ENCODE measurements at places on chromosomes 2 and 18. TPM values are rescaled to one million over a fixed set of nuclear protein-coding genes. Genes with fewer than 3 reads are reported as not detected.

DNA sequence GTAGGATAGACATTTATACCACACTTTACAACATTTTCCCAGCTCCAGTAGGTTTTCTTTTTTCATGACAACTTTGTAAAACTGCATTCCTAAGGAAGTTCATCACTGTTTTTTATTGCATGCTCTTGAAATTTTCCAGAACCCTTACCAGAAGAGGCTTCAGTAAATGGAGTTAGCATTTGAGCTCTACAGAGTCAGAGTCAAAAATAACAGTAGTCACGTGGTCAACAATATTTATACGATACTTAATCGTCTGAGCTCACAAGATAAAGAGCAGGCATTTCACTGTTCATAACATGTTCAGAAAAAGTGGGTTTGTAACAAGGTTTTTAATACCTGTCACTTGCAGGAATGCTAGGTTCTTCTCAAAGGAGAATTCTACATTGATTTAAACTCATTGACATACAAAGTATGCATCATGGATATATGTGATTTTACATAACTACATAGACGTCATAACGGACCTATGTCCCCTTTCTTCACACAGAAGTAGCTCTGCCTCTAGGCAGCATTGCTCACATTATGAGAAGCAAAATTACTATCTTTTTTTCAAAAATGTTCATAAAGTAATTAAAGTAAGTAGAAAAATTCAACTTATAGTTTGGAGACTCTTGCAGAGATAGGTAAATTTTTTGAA is 187.0 kb upstream of the COL3A1 start:
- H3K4me1 ChIP-seq, result peaks cover 9% of the 10 kb centered on the region
- H3K36me3 ChIP-seq, result no peaks in the 10 kb centered on the region
- H3K27me3 ChIP-seq, result no peaks in the 10 kb centered on the region

- H3K4me3 ChIP-seq, result no peak overlapping the region
- no peak for DNase-seq
- no peaks in the 10 kb centered on the region for H3K27me3 ChIP-seq
- H3K36me3 ChIP-seq, result no peaks in the 10 kb centered on the region
- H3K4me1 ChIP-seq, result no peaks in the 10 kb centered on the region
Measured at GRCh38 chr18:76507830-76508385, 12.9 kb upstream of the ZNF516 start.

Gene C1GALT1C1L
- total RNA-seq, result 0.28 TPM

Gene CAPN14
- under 0.01 TPM for total RNA-seq

Gene MITD1
- 4.3 TPM for total RNA-seq

Gene SMYD1
- not detected for total RNA-seq

Gene RMDN2
- 2.3 TPM for total RNA-seq

Gene ME2
- 50.0 TPM for total RNA-seq

- peak; percentile 31 for DNase-seq
- no peaks in the 10 kb centered on the region for H3K27me3 ChIP-seq
- H3K4me1 ChIP-seq, result no peaks in the 10 kb centered on the region
- no peaks in the 10 kb centered on the region for H3K36me3 ChIP-seq
- H3K27ac ChIP-seq, result no peak overlapping the region
- no peak overlapping the region for H3K4me3 ChIP-seq
Measured at GRCh38 chr18:63299837-63300745, 19.5 kb downstream of the BCL2 start.

Gene IL36G
- total RNA-seq, result not detected

GRCh38 chr2:69554981-69555380 is 88.6 kb downstream of the AAK1 start:
- H3K4me1 ChIP-seq, result peaks cover 7% of the 10 kb centered on the region
- peaks cover 4% of the 10 kb centered on the region for H3K36me3 ChIP-seq
- H3K27ac ChIP-seq, result no peak overlapping the region
- no peaks in the 10 kb centered on the region for H3K27me3 ChIP-seq
- H3K4me3 ChIP-seq, result no peak overlapping the region

Gene CNGA3
- not detected for total RNA-seq

Gene SKOR2
- not detected for total RNA-seq

DNA sequence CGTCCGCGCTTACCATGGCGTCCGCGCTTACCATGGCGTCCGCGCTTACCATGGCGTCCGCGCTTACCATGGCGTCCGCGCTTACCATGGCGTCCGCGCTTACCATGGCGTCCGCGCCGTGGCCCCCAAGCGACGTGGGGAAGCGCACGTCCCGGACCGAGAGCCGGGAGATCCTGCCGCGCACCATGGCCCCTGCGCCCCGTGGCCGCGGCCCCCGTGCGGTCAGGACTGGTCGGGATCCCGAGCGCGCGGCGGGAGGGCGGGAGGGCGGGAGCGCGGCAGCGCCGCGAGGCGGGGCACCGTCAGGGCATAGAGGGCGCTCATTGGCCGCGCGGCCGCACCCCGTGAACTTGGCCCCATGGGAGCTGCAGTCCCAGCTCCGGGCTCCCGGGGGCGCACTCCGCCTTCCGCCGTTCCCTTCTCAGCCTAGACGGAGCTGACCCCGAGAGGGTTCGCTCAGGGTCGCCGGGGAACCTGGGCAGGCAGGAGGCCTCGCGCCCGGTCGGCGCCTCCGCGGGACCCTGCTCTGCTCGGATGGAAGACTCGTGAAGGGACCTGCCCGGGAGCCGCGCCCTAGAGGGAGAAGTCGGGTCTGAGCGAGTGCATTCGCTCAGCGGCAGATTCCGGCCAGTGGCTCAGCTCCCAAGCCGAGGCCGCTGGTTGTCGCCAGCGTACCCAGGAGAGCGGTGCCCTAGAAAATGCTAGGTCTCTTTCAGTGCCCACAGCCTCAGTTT is at the start of gene ENOSF1:
ENOSF1 (minus strand) TSS at position 230 of the 734 bp plus-strand sequence; CDS start at position 187, 43 bp downstream.
- H3K4me1 ChIP-seq, result no peaks in the 10 kb centered on the region
- H3K27ac ChIP-seq, result peak within 1 kb of the TSS; percentile 3
- H3K27me3 ChIP-seq, result no peaks in the 10 kb centered on the region
- peak; percentile 58 for DNase-seq
- H3K36me3 ChIP-seq, result peaks cover 4% of the 10 kb centered on the region

DNA sequence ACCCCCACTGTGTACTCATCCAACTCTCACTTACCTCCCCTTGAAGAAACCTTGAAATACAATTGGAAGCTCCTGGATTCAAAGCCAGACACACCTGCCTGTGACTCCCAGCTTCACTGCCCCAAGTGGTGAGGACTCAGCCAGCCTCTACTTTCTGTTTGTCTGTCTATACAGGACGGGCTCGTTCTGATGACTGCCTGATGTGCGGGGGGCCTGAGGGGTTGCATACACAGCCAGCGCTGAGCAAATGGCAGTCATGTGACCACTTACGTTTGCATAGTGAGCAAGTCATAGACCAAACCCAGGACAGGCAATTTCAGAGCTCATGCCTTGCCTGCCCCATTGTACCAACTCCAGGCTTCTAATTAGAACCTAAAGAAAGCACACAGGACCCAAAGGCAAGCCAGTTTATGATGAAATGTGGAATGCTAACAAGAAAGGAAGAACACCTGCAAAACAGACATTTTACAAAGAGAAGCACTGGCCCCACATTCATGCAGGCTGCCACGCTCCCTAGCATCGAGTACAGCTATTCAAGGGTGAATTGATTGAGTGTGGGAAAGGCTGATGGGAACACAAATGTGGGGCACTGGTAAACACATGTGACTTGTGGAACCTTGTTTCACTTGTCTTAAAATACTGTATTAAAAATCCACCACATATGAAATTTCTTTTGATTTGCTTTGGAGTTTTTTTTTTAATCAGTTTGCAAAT is 137.8 kb downstream of the LNPK start:
- no peaks in the 10 kb centered on the region for H3K4me1 ChIP-seq
- H3K27ac ChIP-seq, result no peak overlapping the region
- peaks cover 10% of the 10 kb centered on the region for H3K27me3 ChIP-seq
- no peaks in the 10 kb centered on the region for H3K36me3 ChIP-seq
- no peak for DNase-seq
- H3K4me3 ChIP-seq, result no peak overlapping the region

Measured in IMR-90 (cell line).